ENCODE measurements at places on chromosomes 3 and 15.

- no peak for DNase-seq
Measured at GRCh38 chr3:127371334-127371733, 83.5 kb upstream of the PRR20G start.

DNA sequence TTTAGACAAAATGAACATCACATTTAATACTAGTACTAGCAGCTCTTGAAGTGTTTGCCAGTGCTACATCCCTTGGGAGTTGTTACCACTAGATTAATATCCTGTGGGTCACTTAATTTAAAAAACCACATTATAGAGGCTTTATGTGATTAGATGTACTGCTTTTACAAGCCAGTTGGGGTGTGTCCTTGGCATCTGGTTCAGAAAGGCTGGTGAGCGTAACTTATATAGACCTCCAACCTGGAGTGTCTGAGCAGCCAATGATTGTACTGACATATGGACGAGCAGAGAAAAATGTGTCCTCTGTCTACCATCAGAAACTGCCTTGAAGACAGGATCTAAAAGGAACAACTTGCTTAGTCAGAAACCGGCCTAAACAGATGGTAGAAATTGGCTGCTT is 306.2 kb upstream of the ATP11B start:
- peak; percentile 16 for DNase-seq

- no peak for DNase-seq
Measured at GRCh38 chr15:69880571-69881301, 217.0 kb downstream of the TLE3 start.

DNA sequence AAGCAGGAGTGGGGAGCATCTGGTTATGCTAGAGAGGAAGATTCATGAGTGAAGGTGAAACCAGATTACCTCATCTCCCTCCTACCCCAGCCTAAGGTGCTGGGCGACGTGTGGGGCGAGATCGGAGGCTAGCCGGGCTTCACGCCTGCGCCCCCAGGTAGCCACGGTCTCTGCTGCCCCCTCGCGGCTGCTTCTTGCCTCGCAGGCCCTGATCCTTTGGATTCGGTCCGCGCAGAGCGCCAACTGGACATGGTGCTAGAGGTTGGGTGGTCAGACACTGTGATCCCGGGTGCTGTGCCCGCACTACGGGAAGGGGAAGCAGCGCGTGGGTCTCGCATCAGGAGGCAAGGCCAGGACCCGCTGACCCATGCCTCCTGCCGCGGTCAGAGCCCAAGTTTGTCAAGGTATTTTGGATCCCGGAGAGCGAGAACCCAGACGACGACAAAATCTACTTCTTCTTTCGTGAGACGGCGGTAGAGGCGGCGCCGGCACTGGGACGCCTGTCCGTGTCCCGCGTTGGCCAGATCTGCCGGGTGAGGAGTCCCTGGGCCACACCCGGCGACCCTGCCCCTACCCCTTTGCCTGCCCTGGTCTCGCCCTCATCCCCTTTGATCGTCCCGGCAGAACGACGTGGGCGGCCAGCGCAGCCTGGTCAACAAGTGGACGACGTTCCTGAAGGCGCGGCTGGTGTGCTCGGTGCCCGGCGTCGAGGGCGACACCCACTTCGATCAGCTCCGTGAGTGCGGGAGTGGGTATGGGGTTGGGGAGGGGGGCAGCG is 4.2 kb downstream of the SEMA3B start:
- DNase-seq, result peak; percentile 70

- DNase-seq, result no peak
Measured at GRCh38 chr3:13616359-13616758, 67.4 kb downstream of the FBLN2 start.

Measured in RPMI7951 (cell line).